Neural progenitor cell (in vitro differentiated cells): ENCODE measurements at places on chromosomes 1 and 21.

DNA sequence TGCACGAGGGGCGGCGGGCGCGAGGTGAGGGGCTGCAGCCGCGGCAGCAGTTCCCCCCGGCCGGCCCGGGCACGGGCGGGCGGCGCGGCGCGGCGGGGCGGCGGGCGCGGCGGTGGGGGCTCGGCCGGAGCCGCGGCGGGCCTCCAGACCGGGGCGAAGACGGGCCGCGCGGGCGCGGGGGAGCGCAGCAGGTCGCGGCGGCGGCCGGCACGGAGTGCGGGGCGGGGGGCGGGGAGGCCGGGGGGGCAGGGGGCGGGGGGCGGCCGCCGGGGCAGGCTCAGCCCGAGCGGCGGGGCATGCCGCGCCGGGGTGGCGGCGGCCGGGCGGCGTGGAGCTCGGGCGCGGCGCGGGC is 311 bp downstream of the IRF2BP2 start:
- peaks cover 4% of the 10 kb centered on the region for H3K36me3 ChIP-seq
- H3K27me3 ChIP-seq = no peaks in the 10 kb centered on the region
- peaks cover 53% of the 10 kb centered on the region for H3K4me1 ChIP-seq
- no peak overlapping the region for H3K27ac ChIP-seq
- H3K4me3 ChIP-seq = peak overlapping the region; percentile 53

GRCh38 chr1:17559615-17560419 is 20.3 kb downstream of the ARHGEF10L start:
- DNase-seq = no peak
- no peak overlapping the region for H3K27ac ChIP-seq
- no peaks in the 10 kb centered on the region for H3K27me3 ChIP-seq
- no peak overlapping the region for H3K4me3 ChIP-seq

GRCh38 chr1:117598489-117598888 is 7.4 kb upstream of the TENT5C start:
- no peaks in the 10 kb centered on the region for H3K36me3 ChIP-seq
- no peak for DNase-seq
- H3K4me1 ChIP-seq = no peaks in the 10 kb centered on the region
- no peak overlapping the region for H3K27ac ChIP-seq
- peaks cover 12% of the 10 kb centered on the region for H3K27me3 ChIP-seq
- no peak overlapping the region for H3K4me3 ChIP-seq

GRCh38 chr1:78081980-78082860 is 36.5 kb downstream of the GIPC2 start:
- H3K27me3 ChIP-seq = no peaks in the 10 kb centered on the region
- H3K4me1 ChIP-seq = no peaks in the 10 kb centered on the region
- no peak overlapping the region for H3K27ac ChIP-seq
- no peak overlapping the region for H3K4me3 ChIP-seq
- H3K36me3 ChIP-seq = no peaks in the 10 kb centered on the region

GRCh38 chr1:207221934-207222351 is 99.5 kb upstream of the CD55 start:
- no peaks in the 10 kb centered on the region for H3K4me1 ChIP-seq
- H3K27me3 ChIP-seq = no peaks in the 10 kb centered on the region
- no peak overlapping the region for H3K27ac ChIP-seq
- no peak for DNase-seq

- no peak overlapping the region for H3K27ac ChIP-seq
- no peak overlapping the region for H3K4me3 ChIP-seq
- H3K4me1 ChIP-seq = peaks cover 19% of the 10 kb centered on the region
Measured at GRCh38 chr1:204345941-204346645, 13.6 kb downstream of the PLEKHA6 start.

- peaks cover 37% of the 10 kb centered on the region for H3K4me1 ChIP-seq
- no peaks in the 10 kb centered on the region for H3K36me3 ChIP-seq
- H3K27ac ChIP-seq = peak overlapping the region; percentile 64
- no peak for DNase-seq
Measured at GRCh38 chr1:8527941-8528340, 210.0 kb downstream of the SLC45A1 start.

- H3K27ac ChIP-seq = no peak overlapping the region
- H3K36me3 ChIP-seq = no peaks in the 10 kb centered on the region
- no peaks in the 10 kb centered on the region for H3K27me3 ChIP-seq
- peaks cover 30% of the 10 kb centered on the region for H3K4me1 ChIP-seq
- no peak for DNase-seq
Measured at GRCh38 chr1:116880917-116881316, 28.8 kb upstream of the PTGFRN start.
